ENCODE measurements at places on chromosomes 4 and X. TPM values are rescaled to one million over a fixed set of nuclear protein-coding genes. Genes with fewer than 3 reads are reported as not detected.

The ASB11 gene
- total RNA-seq, result 0.46 TPM

The COX7B2 gene
- total RNA-seq, result not detected

- H3K36me3 ChIP-seq, result no peaks in the 10 kb centered on the region
- no peaks in the 10 kb centered on the region for H3K4me1 ChIP-seq
- no peak overlapping the region for H3K27ac ChIP-seq
- H3K27me3 ChIP-seq, result no peaks in the 10 kb centered on the region
Observed at GRCh38 chr4:37441231-37442061, 196.9 kb downstream of the NWD2 start.

DNA sequence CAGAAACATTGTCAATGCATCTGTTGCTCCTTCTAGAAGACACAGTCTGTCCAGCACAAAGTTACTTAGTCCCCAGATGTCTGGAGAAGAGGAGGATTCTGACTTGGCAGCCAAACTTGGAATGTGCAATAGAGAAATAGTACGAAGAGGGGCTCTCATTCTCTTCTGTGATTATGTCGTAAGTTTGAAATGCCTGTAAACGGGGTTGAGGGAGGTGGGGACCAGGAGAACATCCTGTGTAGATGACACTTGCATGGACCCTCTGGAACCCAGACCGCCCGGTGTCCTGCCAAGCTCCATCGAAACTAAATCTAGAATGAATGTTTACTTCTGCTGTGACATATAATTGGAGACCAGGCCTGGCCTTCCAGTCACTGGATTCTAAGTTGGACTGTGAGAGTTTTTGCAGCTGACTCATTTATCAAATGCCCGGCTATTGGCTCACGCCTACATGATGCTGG lies 45.0 kb upstream of the MSANTD1 start:
- H3K4me1 ChIP-seq, result no peaks in the 10 kb centered on the region
- no peak overlapping the region for H3K27ac ChIP-seq
